Stimulated activated CD8-positive, alpha-beta memory T cell treated with anti-CD3 and anti-CD28 coated beads, Interleukin-4, amount 100 ng/mL, for 1 hour (primary cell): ENCODE measurements at places on chromosomes 4 and X.

DNA sequence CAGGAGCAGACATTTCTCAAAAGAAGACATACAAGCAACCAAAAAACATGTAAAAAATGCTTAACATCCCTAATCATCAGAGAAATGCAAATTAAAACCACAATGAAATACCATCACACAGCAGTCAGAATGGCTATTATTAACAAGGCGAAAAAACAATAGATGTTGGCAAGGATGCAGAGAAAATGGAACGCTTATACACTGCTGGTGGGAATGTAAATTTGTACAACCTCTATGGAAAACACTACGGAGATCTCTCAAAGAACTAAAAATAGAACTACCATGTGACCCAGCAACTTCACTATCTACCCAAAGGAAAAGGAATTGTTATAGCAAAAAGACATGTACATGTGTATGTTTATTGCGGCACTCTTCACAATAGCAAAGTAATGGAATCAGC, 71.5 kb downstream of the PPP4R3C start:
- DNase-seq, result no peak

DNA sequence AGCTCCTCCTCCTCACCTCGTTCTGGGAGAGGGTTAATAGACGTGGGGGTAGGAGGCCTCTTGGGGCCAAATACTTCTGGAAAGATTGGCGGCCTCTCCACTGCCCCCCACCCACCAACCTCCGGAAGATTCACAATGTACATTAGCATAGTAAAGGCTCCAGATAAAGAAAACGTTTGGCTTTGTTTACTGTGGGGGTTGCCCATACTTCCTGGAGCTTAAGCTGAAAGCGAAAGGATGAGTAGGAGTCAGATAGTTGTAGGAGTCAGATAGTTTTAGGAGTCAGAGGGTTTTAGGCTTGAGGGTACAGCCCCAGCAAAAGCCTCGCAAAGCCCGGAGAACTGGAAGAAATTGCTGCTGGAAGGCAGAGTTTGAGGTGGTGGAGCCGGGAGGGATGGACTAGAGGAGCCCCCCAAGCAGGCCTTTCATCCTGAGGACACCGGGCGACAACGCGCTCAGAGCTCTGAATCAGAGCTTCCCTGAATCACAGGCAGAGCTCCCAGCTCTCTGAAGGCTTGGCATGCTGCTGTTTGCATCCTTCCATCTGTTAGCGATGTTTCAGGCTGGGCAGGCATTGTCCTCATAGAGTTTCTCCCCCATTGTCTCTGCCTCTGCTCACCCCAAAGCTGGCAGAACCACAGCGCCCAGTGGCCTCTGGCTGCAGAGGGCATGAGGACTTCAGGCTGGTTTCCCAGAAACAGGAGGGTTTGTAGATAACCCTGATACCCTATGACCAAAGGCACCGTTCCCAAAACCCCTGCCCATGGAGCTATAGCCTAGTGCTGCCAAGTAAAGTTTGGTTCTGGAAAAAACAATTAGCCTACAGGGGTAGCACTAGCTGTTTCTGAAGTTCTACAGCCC, 280.7 kb downstream of the BCOR start:
- DNase-seq, result no peak

GRCh38 chrX:2317527-2318055, 183.2 kb downstream of the DHRSX start:
- no peak for DNase-seq

- no peak for DNase-seq
These were observed 42.6 kb upstream of the PDE5A start for GRCh38 chr4:119671205-119671604.

- no peak for DNase-seq
These were observed 172.8 kb upstream of the NAP1L5 start for GRCh38 chr4:88870428-88870827.

- DNase-seq, result no peak
These were observed 375.4 kb upstream of the PITX2 start for GRCh38 chr4:110998320-110998719.

DNA sequence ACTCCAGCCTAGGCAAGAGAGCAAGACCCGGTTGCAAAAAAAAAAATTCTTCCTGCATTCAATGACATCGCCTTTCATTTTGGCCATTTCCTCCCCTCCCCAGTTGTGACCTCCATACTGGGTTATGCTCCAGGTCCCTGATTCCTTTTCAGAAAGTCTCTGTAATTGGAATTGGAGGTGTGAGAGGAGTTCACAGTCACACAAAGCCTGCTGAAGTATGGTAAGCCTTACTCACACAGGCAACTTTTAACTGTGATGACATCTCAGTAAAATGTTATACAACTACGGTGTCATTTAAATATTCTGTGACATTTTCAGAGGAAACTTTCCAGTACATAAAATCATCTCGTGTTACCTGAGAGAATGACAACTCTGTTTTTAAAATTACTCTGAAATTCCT, 73.6 kb downstream of the CEP44 start:
- no peak for DNase-seq
